ENCODE measurements at places on chromosomes 5 and 9. TPM values are rescaled to one million over a fixed set of nuclear protein-coding genes. Genes with fewer than 3 reads are reported as not detected.

- H3K36me3 ChIP-seq: no peaks in the 10 kb centered on the region
- H3K27ac ChIP-seq: no peak overlapping the region
- peaks cover 18% of the 10 kb centered on the region for H3K4me1 ChIP-seq
- no peak overlapping the region for H3K4me3 ChIP-seq
- no peak for DNase-seq
These were observed 1.7 kb upstream of the KLHL3 start for GRCh38 chr5:137737349-137738131.

The SLC6A7 gene
- not detected for total RNA-seq

- H3K27me3 ChIP-seq: no peaks in the 10 kb centered on the region
- no peaks in the 10 kb centered on the region for H3K4me1 ChIP-seq
- DNase-seq: no peak
- H3K4me3 ChIP-seq: no peak overlapping the region
- no peaks in the 10 kb centered on the region for H3K36me3 ChIP-seq
- no peak overlapping the region for H3K27ac ChIP-seq
These were observed 26.5 kb upstream of the MROH2B start for GRCh38 chr5:41097642-41098041.

- H3K36me3 ChIP-seq: no peaks in the 10 kb centered on the region
- no peak overlapping the region for H3K27ac ChIP-seq
- H3K4me1 ChIP-seq: peaks cover 10% of the 10 kb centered on the region
- DNase-seq: no peak
- no peak overlapping the region for H3K4me3 ChIP-seq
These were observed 223.5 kb upstream of the TUT7 start for GRCh38 chr9:86577420-86578333.

GRCh38 chr5:149439899-149440542 is 60.9 kb upstream of the IL17B start:
- no peak overlapping the region for H3K27ac ChIP-seq
- no peaks in the 10 kb centered on the region for H3K27me3 ChIP-seq
- H3K4me1 ChIP-seq: no peaks in the 10 kb centered on the region
- no peak for DNase-seq
- no peaks in the 10 kb centered on the region for H3K36me3 ChIP-seq
- H3K4me3 ChIP-seq: no peak overlapping the region

DNA sequence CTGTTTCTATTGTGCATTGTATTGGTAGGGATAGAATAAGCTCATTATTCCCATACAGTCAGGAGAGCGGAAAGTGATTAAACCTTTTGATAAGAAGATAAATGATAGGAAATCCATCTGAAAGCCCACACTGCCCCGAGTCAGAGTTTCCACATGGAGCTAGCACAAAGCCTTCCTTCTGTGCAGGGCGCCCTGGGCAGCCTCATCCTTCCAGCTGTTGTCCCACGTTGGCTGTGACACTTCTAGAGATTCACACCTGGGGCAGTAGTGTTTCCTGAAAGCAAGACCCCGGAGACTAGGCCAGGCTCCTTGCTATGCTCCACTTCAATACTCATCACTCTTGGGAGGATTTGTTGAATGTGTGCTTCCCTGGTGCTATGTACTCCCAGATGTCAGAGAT is 172.4 kb downstream of the SEMA6A start:
- no peaks in the 10 kb centered on the region for H3K36me3 ChIP-seq
- no peaks in the 10 kb centered on the region for H3K27me3 ChIP-seq
- DNase-seq: no peak
- no peak overlapping the region for H3K27ac ChIP-seq
- H3K4me1 ChIP-seq: no peaks in the 10 kb centered on the region
- no peak overlapping the region for H3K4me3 ChIP-seq

The SECISBP2 gene
- total RNA-seq: 93.1 TPM

DNA sequence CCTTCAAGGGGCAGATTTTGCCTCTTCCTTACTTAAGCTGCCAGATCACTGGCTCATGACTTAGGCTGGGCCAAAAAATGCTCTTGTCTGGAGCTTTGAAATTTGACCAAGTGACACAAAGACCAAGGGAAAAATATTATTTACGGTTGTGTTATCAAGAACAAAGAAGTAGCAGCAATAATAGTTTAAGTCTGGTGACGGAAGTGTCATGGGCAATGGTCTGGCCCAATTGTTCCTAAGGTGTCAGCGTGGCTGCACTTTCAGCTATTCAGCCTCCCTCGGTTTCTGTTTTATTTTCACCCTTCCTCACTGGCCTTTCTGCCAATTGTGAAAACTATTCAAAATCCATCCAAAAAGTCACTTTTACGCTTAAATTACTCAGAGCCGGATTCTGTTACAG is 185.3 kb downstream of the CDH18 start:
- no peaks in the 10 kb centered on the region for H3K4me1 ChIP-seq
- no peaks in the 10 kb centered on the region for H3K27me3 ChIP-seq
- H3K27ac ChIP-seq: no peak overlapping the region
- no peaks in the 10 kb centered on the region for H3K36me3 ChIP-seq
- no peak overlapping the region for H3K4me3 ChIP-seq

DNA sequence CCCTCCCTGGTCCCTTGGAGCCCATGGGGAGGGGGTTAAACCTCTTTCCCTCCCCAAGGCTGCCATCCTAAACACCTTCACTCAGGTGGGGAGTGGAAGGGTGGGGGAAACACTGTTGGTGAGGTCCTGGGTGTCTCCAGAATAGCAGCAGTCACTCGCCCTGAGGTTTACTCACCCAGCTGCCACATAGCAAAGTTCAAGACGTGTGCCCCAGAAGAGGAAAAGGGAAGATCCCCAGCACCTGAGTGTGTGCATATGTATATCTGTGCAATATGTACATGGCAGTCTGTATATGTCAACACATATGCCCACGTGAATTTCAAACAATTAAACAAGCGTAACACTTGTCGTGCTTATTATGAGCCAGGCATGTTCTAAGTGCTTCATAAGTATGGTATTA is 31.3 kb upstream of the SMU1 start:
- H3K4me1 ChIP-seq: peaks cover 31% of the 10 kb centered on the region
- H3K27me3 ChIP-seq: no peaks in the 10 kb centered on the region
- peak overlapping the region; percentile 81 for H3K27ac ChIP-seq

DNA sequence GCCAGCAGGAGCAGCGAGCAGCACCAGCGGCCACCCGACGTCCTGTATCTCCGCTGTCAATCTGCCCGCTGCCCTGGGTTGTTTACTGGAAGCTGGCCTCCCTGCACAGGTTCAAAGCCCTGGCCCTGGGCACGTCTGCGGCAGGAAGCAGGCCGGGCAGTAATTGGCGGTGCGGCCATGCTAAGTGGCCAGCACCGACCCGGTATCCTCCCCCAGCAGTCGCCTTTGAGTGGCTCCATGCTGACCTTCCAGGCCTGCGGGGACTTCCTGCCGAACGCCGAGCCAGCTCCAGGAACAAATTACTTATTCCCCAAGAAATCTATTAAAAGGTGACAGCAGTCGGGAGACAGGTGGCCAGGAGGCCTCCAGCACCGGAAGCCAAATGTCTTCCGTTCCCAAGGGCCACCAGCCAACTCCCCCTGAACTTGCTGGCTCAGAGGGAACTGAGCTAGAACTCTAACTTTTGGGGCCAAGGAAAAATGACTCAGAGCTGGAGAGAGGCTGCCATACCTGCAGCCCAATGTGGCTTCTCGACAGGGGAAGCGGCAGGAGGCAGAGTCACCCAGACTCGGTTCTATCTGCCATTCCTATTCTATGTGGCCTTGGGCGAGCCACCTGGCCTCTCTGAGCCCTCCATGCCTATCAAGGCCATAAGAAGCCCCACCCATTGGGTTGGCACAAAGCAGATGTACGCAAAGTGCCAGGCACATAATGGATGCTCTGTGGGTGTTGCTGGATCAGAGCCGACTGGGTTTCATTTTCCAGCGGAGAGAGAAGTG is 13.7 kb upstream of the PSMB7 start:
- no peaks in the 10 kb centered on the region for H3K4me1 ChIP-seq
- H3K27ac ChIP-seq: no peak overlapping the region
- H3K27me3 ChIP-seq: no peaks in the 10 kb centered on the region
- no peaks in the 10 kb centered on the region for H3K36me3 ChIP-seq
- DNase-seq: no peak
- H3K4me3 ChIP-seq: no peak overlapping the region

DNA sequence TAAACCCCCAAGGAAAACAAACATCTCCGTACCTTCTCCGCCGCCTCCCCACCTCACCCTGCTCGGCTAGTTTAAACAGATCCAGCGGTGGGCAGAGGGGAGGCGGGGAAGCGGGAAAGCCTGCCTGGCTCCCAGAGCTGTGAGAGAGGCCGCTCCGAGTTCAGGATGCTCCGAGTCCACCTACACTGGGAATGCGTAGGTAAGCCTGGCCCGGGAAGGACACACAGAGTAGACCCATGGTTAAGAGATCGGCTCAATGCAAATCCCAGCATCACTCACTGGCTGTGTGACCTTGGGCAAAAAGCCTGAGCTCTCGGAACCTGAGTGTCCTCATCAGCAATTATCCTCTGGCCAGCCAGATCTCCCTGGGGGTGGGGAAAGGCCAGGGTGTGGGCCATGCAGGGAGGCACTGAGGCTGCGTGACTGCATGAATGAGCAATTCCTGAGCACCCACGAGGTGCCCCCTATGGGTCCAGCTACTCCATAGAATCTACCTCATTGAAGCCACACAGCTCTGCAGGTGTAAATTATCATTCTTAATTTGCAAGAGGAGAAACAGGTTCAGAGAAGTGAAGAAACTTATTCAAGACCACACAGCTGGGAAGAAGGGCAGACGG is 30.5 kb upstream of the LMX1B start:
- no peak overlapping the region for H3K4me3 ChIP-seq
- no peak overlapping the region for H3K27ac ChIP-seq
- no peaks in the 10 kb centered on the region for H3K36me3 ChIP-seq
- no peaks in the 10 kb centered on the region for H3K27me3 ChIP-seq
- DNase-seq: peak; percentile 41

- no peak overlapping the region for H3K4me3 ChIP-seq
- H3K36me3 ChIP-seq: no peaks in the 10 kb centered on the region
- no peaks in the 10 kb centered on the region for H3K4me1 ChIP-seq
These were observed 112.0 kb upstream of the CTNND2 start for GRCh38 chr5:12016159-12016746.

The CCDC192 gene
- total RNA-seq: not detected

GRCh38 chr5:163867324-163867723 is 361.9 kb downstream of the MAT2B start:
- no peaks in the 10 kb centered on the region for H3K27me3 ChIP-seq
- no peak for DNase-seq
- H3K4me3 ChIP-seq: no peak overlapping the region
- H3K36me3 ChIP-seq: no peaks in the 10 kb centered on the region
- no peaks in the 10 kb centered on the region for H3K4me1 ChIP-seq

The C9orf40 gene
- 2.5 TPM for total RNA-seq

DNA sequence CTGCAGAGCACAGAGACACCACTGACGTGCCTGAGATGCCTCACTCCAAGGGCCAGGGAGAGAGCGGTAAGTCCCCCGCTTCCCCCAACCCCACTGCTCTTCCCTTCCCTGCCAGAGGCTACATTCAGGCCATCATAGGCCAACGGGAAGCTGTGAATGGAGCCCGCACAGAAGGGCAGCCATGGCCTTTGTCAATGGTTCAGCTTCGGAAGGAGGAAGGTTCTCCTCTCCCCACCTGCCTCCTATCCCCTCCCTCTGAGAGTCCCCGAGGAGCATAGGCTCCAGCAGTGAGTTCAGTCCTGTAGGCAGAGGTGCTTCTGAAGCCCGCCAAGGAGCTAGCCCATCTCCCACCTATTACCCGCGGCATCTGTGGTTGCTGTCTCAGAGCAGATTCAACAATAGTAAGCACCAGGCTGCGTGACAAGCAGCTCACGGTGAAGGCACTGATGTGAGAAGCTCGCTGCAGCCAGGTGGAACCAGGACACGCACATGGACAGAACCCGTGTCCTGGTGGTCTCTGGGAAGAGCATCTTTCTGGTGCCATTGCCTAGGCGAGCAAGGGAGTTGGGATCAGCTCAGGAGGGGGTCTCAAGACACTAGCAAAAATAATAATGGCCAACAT is 15.9 kb downstream of the QRFP start:
- H3K4me1 ChIP-seq: no peaks in the 10 kb centered on the region
- H3K36me3 ChIP-seq: peaks cover 85% of the 10 kb centered on the region
- DNase-seq: no peak
- H3K27me3 ChIP-seq: no peaks in the 10 kb centered on the region
- no peak overlapping the region for H3K27ac ChIP-seq

The ENDOG gene
- 74.6 TPM for total RNA-seq

The SHROOM1 gene
- total RNA-seq: 7.6 TPM

The AUH gene
- 67.3 TPM for total RNA-seq

DNA sequence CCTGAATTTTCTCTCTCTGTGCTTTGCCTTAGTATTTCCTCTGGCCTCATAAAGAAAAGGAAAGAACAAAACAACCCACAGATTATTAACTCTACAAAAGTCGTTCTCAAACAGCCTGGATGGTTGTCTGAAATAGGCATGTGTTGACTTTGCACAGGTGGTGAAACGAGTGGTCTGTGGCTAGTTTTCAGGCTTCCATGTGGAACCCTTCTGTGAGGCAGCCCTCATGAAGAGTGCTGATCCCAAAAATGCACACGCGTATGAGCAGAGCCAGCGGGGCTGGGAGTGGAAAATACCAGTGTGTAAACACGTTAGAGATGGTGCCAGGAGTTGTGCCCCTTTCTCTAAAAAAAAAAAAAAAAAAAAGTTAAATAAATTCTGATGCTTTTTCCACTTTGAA is 4.9 kb upstream of the PSAT1 start:
- H3K4me3 ChIP-seq: no peak overlapping the region
- peak; percentile 29 for DNase-seq
- no peaks in the 10 kb centered on the region for H3K27me3 ChIP-seq
- H3K36me3 ChIP-seq: no peaks in the 10 kb centered on the region
- no peak overlapping the region for H3K27ac ChIP-seq

The EDIL3 gene
- total RNA-seq: 5.5 TPM

DNA sequence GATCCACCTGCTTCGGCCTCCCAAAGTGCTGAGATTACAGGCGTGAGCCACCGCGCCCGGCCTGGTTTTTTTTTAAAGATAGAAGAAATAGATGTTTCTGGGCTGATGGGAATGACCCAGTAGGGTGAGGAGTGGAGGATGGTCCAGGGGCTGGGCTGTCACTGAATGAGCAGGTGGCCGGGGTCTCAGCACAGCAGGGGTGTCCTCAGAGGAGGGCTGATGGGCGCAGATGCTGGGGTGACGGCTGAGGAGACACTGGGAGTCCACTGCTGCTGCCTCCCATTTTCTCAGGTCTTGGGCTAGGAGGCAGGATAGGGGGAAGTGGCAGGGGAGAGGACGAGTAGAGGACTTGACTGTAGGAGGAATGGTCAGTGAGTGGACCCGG is 2.3 kb upstream of the TOR4A start:
- H3K36me3 ChIP-seq: peaks cover 15% of the 10 kb centered on the region
- no peak overlapping the region for H3K27ac ChIP-seq
- no peaks in the 10 kb centered on the region for H3K27me3 ChIP-seq

DNA sequence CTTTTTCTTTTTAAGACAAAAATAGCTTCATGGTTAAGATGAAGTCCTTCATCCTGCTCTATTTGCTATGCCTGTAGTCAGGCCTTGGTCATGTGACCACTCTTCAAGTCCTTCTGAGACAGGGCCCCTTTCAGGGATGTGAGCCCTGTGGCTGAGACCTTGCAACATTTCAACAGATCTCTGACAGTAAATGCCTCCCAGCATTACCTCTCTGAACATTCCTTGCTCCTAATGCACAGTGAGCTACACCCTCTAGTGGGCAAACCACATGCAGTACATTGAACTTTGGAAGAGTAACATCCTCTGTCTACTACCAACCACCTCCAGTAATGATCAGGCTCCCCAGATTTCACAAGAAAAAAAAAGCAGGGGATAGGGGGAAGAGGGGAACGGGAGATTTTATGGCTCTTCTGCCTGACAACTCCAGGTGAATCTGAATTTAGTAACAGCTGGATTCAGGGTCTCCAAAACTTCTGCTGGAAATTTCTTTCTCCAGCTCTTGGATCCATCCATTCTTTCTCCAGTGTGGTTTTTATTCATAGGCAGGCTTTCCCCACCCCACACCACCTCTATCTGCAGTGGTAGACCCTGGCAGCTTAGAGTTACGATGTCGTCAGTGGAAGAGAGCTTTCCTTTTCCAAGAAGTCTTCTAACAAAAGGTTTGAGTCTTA is 8.9 kb upstream of the FBXO38 start:
- H3K4me3 ChIP-seq: no peak overlapping the region
- H3K27ac ChIP-seq: no peak overlapping the region
- H3K27me3 ChIP-seq: no peaks in the 10 kb centered on the region
- peak; percentile 22 for DNase-seq

The FOXI1 gene
- not detected for total RNA-seq

Measured in thyroid gland (tissue), 4 donors.